Natural killer cell (primary cell): ENCODE measurements at places on chromosomes 7 and 10.

DNA sequence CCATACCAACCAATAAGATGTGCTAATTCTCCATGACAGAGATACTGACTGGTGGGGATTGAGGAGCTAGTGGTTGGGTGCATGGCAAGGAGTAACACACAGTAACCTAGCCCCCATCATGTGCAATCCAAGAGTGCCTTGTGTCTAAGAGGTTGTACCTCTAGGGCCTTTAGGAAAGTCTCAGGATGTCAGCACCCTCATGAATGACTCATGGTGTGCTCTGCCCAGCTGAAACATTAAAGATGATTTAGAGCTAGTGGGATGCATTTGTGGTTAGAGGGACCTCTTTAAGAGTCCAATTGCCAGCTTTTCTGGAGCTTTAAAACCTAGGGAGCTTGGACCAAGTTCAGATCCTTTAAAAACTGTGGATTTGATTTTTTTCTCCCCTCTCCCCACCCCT is 181.1 kb downstream of the HERPUD2 start:
- DNase-seq = no peak

DNA sequence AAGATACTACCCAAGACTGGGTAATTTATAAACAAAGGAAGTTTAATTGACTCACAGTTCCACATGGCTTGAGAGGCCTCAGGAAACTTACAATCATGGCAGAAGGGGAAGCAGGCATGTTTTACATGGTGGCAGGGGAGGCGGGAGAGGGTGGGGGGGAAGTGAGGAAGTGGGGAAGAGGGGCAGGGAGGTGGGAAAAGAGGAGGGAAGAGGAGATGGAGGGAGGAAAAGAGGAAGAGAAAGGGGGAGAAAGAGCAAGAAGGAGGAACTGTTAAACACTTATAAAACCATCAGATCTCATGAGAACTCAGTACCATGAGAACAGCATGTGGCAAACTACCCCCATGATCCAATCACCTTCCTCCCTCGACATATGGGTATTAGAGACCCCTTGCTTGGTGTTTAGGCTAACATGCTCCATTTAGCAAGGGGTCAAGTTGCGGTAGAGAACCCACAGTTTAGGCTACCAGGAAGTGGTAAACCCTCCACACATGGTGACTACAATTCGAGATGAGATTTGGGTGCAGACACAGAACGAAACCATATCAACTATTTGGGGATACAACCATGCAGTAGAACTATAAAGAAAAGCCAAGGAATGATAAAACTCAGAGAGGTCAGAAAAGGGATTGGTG is 3.5 kb upstream of the LMBR1 start:
- DNase-seq = no peak

- DNase-seq = no peak
Observed at GRCh38 chr7:111532625-111533024, 29.7 kb downstream of the IMMP2L start.

DNA sequence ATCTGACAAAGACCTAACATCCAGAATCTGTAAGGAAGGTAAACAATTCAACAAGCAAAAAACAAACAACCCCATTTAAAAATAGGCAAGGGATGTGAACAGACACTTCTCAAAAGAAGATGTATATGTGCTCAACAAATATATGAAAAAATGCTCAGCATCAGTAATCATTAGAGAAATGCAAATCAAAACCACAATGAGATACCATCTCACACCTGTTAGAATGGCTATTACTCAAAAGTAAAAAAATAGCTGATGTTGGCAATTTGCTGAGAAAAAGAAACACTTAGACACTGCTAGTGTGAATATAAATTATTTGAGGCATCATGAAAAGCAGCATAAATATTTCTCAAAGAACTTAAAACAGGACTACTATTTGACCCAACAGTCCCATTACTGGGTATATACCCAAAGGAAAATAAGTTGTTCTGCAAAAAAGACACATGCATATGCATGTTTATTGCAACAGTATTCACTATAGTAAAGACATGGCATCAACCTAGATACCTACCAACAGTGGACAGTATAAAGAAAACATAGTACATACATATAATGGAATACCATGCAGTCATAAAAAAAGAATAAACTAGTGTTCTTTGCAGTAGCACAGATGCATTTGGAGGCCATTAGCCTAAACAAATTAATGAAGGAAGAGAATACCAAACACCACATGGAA is 980.1 kb downstream of the KCNMA1 start:
- DNase-seq = no peak

- DNase-seq = no peak
Observed at GRCh38 chr7:22920672-22921071, 93.3 kb downstream of the HYCC1 start.

- DNase-seq = no peak
Observed at GRCh38 chr7:93475811-93476210, 98.7 kb downstream of the CALCR start.

- DNase-seq = no peak
Observed at GRCh38 chr7:144812379-144813283, 23.2 kb downstream of the TPK1 start.

DNA sequence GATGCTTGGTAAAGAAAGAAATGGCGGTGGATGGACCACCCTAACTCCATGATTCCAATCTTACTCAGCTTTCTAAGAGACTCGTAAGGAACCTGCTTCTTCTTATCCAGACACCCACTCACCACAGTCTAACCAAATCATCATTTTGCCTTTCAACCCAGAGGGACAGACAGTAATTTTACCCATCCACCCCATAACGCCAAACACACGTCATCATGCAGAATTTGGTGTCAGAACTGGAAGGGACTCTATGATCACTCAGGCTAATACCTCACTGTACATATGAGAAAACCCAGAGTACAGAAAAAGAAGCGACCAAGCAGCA is 388 bp downstream of the ECD start:
- no peak for DNase-seq

DNA sequence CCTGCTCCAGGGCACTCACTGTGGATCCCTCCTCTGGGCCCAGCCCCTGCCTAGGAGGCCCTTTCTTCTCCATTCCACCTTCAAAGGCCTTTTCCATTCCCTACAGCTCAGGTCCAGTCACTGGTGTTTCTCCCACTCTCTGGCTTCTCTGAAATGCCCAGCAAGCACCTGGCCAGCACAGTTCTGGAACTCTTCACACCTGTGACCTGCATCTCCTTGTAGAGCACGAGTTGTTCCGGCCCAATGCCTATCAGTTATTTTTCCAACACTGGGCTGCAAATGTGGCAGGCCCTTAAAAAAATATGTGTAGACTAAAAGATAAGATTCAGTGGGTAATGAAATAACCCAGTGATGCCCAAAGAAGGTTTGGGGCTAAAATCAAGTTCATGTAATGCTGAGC is 87.1 kb downstream of the PRLHR start:
- no peak for DNase-seq
